Lung (tissue), 17 donors: ENCODE measurements at places on chromosomes 4 and X. TPM values are rescaled to one million over a fixed set of nuclear protein-coding genes. Genes with fewer than 3 reads are reported as not detected.

GRCh38 chr4:15402974-15403373 lies 24.9 kb upstream of the C1QTNF7 start:
- DNase-seq: no peak

DNA sequence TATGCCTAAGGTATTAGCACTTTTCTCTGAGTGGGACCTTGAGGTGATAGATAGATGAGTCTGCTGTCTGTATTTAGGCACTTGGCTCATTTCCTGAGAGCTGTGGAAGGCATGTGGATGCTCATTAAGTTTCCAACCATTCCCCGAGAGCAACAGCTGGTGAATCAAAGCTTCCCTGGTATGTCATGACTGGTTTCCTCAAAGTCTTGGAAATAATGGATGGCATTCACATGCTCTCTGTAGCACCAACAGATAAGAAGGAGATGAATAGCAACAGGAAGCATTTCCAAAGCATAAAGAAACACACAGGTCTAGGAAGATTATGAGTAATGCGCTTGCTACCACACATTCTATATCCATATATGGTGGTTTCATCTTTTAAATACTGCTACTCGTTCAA lies 118.3 kb upstream of the ETNPPL start:
- no peak for DNase-seq

DNA sequence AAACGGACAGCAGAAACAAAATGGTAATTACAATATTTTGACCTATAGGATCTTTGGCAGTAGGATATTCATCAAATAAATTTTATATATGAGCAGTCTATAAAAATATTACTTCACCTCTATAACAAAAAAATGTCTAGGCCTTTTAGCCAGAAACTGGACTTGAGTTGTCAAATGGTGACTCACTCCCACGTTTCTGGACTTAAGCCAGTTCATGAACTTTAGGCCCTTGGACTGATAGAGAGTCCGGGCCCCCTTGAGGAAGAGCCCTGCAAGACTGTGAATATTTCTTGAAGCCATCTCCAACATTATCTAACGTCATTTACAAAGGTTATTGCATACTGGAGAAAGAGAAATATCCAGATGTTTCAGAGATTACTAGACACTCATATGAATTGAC lies 106.8 kb upstream of the FAM47A start:
- no peak for DNase-seq

DNA sequence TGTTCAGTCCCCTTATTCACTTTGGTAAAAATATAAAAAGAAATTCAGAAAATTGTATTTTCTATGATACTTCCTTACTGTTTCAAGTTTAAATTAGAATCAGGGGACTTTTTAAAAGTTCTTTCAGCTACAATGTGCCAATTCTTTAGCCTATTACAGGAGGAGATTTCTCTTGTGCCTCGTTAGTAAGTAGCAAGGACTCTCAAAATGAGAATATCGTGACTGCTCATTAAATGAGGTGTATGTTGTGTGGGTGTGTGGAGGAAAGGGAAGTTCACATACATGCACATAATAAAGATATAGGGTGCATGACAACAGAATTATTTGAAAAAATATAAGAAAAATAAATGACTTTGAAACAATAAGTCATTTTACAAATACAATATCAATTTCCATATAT lies 190.5 kb downstream of the DTHD1 start:
- DNase-seq: no peak

DNA sequence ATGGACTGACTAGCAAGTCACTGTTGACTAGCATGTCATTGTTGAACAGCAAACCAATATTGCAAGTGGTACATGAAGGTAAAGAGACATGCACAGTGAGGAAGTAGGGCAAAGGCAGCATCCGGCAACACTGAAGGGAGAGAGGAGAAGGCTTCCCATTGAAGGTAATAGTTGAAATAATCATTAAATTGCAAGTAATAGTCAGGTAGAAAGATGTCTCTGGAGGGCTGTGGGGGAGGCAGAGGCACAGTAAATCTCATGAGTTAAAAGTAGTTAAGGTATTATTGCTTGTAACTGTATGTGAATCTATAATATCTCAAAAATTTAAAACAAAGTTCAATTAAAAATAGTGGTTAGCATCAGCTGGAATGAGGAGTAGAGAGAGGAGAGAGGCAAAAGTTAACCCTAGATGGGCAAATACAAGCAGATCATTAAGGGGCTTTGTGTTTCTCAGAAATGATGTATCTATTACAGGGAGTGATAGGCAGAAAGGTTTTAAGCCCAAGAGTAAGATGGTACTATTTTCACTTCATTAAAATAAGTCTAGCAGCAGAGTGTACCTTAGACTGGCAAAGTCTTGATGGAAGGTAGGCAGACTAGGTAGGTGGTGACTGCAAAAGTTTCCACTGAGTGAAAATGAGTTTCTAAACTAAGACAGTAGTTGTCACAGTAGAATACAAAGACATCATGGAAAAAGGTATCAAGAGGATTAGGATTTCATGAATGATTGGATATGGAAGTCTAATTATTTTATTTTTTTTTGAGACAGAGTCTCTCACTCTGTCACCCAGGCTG lies 776.6 kb downstream of the RAB28 start:
- no peak for DNase-seq

DNA sequence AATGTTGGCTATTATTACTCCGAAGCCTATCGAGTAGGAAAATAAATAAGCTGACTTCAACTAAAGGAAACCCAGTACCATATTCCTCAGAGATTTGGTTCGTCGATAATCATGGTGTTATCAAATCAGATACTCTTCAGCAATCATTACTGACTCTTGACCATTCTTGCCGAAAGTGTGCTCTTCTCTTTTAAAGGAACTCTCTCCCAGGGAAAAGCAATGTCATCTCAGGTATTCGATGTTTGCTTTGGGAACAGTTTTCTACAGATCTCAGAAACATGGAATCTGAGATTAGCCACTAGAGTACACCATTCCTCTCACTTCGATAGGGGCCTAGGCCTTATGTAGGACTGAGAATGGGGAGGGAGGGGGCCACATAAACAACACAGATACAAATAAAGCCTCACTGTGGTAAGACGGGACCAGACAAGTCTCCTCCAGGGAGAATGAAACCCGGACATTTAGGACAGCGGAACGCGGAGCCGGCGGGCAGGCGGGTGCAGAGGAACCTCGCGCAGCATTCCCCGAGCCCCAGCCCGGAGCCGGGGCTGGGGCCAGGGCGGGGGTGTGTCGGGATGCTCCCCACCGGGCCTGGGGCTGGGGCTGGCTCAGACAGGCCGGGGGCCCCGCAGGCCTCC lies 581 bp downstream of the DNAJB14 start:
- DNase-seq: no peak

- DNase-seq: no peak
These were observed 73.1 kb downstream of the FAT1 start for GRCh38 chr4:186650401-186651180.

- DNase-seq: no peak
These were observed 69.4 kb upstream of the CLDN34 start for GRCh38 chrX:9897761-9898161.

DNA sequence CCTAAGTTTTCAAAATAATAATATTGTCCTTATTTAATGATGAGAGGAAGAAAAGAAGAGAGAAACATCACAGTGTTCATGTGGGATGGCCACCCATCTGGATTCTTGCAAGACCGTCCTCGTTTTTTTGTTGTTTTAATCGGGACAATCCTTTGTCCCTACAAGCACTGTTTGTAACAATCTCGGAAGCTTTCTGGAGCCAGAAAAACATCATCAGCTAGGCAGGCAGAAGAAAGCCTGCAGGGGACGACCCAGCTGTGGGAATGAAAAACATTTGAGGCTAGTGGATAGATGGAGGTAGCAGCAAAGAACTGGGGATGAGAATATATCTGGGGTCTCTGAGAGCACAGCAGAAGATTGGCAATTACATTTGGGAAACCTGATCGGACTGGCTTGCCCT lies 105.6 kb downstream of the DKK2 start:
- peak; percentile 40 for DNase-seq

DNA sequence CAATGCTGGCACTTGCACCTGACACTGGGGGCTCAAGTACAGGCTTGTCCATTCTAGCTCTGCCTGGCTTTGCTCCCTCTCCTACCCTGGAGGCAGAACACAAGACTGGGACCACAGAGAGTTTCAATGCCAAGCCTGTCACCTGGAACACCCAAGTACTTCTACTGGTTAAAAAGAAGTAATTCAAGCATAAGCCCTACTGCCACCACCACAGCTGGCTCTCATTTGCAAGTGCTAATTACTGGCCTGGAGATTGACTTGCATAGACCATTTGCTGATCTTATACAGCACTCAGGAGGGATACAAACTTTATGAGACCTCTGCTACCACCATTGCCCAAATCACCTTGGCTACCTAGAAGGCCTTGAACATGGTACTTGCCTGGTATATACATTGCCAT lies 1550.9 kb downstream of the C4orf33 start:
- DNase-seq: no peak

DNA sequence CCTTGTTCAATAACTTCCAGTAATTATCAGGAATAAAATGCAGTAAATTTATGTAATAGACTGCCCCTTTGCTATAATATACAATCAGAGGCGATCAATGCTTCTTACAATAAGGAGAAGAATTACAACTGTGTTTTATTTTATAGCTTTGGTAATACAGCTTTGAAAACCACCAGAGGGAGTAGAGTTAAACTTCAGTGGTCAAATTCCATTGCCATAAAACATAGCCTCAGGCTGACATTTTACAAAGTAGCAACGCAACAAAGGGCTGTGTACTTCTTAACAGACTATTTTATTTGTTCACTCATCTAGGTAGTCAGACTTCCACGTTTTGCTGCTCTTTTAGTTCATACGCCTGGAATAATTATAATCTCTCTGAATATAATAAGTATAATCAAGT lies 58.5 kb downstream of the TEX13C start:
- DNase-seq: no peak

The CNGA1 gene
- total RNA-seq: 0.48 TPM

The FGF2 gene
- total RNA-seq: 11.6 TPM

The ARAP2 gene
- total RNA-seq: 77.8 TPM

The RTL9 gene
- 0.34 TPM for total RNA-seq

The IBSP gene
- total RNA-seq: 0.12 TPM

The CHIC2 gene
- total RNA-seq: 52.8 TPM

The FOXR2 gene
- total RNA-seq: not detected

The COX7B2 gene
- not detected for total RNA-seq

The MAGEA2 gene
- total RNA-seq: not detected

The PLAC1 gene
- total RNA-seq: 0.31 TPM
